NCI-H2029 (cell line): ENCODE measurements at places on chromosomes 2 and 18.

DNA sequence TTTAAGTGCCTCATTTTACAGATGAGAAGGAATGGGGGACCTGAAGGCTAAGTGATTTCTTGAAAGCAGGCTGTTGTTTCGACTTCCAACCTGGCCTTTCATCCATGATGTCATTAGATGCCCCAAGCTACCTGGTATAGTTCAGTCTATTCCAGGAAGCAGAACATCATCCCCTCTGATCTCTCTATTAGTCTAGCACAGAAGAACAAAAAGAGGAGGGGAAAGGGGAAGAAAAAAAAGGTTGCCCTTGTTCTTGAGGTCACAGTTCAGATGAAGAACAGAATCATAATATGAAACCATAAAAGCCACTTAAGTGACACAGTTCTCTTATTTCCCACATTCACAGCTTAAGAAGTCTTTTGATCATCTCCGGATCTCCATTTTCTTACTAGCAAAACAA is 386.2 kb upstream of the HNRNPA3 start:
- no peak for DNase-seq

- DNase-seq: peak; percentile 31
Measured at GRCh38 chr18:58117786-58118403, 73.9 kb downstream of the NEDD4L start.

DNA sequence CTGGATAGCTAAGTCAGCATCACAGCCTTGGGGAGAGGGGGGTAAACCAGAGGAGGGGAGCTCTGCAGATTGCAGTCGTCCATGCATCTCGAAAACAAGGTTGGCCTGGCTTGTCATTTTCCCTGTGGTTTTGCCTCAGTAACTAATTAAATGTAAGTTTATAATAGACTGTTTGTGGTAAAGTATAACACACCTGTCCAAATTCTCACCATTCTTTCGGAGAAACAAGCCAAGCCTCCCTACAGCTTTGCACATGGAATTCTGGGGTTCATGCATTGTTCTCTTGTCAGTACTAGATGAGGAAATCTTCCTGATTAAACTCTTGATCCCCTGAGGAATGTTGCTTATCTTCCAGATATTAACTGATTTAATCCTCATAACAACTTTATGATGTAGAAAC is 1065.2 kb upstream of the FAM98A start:
- no peak for DNase-seq

DNA sequence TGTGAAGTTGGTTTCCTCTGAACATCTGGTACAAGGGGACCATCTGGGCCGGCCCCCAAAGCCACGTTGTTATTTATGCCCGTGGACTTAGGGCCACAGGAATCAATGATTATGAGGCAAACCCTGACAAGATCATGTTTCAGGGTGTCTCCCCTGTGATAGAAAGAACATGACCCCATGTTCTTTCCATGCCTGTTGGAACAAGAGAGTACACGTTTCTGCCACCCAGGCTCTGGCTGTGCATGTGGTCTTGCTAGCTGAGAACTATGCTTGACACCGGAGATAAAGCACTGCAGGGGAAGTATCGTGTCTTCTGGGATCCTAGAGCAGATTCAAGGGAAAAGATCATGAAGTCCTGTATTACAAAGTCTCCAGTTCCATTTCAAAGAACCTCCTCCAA is 64.2 kb downstream of the TMEM17 start:
- DNase-seq: no peak

DNA sequence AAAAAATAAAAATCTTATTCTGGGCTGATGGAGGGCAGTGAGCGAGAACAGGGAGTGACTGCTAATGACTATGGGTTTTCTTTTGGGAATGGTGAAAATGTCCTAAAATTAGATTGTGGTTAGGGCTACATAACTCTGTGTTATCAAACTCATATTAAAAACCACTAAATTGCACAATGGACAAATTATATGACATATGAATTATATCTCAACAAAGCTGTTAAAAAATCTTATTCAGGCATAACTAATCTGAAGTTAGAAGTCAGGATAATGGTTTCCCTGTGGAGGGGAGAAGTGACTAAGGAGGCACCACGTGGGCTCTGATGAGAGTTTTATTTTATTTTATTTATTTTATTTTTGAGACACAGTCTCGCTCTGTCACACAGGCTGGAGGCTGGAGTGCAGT is 32.1 kb upstream of the DPP4 start:
- DNase-seq: no peak
